ENCODE measurements at places on chromosomes 11 and 22.

DNA sequence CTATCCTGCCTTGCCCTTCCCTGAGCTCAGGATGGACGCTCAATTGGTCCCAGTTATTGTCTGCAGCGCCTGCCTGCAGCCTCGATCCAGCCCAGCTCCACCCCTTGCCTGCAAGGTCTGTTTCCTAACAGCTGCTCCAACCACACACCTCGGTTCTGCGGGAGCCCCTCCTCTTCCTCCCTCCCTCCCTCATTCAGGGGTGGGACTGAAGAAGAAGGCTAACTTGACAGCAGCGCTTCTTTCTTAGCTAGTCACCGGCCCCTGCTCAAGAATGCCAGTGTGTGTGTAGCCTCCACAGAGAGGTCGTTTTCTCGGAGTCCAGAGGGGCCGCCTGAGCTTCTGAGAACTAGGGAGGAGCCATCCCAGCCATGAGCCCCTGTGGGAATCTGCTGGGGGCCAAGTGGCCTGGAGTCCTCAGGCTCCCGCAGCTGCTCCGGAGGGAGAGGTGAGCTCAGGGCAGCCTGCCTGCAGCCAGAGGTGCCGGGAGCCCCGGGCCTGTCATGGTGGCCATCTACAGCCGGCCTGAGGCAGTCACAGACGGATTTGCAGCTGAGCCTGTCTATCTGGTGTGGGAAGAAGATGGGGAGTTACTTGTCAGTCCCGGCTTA, 36.1 kb downstream of the LIMK2 start:
- DNase-seq = peak; percentile 33

DNA sequence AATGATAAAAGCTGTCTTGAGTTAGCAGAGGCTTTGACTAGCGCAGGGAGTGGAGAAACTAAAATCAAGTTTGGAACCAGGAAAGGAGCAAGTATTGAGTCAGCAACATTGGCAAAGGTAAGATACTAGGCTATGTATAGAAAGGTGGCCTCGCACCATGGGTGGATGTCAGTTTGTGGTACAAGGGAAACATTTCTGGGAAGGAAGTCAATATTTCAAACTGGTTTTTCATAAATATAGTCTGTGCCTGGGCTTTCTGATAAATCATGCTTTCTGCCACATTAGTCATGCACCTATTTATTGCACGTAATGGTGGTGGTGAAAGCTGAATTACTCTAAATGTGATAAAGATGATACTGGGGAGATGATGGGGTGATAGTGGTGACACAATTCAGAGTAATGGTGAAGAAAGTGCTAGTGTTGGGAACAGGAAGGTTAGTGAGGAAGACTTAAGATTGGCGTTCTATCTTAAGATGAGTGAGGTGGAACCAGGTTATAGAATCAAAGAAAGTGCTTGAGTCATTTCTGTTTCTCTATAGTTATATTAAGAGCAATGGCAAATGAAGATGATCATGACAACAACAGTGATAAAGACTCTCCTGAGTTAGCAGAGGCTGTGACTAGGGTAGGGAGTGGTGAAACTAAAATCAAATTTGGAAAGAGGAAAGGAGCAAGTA, 729.0 kb downstream of the FAM181B start:
- DNase-seq = no peak

DNA sequence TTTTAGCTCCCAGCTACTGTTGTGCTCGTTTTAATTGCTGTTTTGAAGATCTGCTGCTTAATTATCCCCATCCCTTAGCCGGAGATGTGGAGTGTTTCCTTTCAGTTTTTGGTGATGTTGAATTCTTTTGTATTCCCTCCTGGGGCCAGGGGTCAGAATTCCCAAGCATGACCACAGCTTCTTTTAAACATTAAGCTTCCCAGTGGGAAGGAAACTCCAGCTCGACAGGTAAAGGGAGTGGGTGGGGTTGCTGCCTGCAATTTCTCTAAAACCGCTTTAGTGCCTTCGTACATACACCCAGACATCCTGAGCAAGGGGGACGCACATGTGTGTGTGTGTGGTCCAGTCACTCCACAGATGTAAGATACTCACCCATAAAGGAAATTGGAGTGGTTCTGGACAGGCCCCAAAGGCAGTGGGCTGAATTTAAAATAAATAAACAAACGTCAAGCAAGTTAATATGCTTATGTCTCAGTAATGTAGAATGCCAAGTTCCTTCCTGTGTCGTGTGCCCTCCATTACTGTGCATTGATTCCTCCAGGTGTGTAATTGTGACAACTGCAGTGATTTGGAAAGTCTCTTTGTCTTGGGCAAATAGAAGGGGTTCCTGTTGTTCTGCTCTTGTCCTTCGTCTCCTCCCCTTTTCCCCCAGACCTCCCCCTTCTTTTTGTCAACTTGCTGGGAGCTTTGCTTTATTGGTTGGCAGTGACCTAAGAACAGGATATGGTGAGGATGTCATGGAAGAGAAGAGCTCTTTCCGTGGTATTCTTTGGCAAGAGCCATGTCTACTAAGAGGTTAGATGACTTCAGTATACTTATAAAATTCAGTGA, 19.2 kb upstream of the ADSL start:
- peak; percentile 79 for DNase-seq

- no peak for DNase-seq
Measured at GRCh38 chr11:67463680-67464410, 5.2 kb downstream of the TMEM134 start.

DNA sequence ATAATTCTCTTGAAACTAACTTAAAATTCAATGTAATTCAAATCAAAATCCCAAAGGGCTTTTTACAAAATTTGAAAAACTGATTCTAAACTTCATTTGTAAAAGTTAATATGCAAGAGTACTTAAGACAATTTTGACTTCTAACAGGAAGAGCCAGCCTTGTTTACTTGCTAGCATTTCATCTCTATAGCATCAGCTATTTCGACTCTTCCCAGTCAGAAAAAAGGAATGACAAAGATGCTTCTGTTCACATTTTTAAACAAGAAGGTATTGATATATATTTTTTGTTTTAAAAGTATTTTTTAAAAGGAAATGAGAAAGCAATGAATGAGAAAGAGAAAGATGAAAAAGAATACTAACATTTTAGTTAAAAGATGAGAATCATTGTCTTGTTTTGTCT, 16.4 kb downstream of the SLN start:
- no peak for DNase-seq

GRCh38 chr11:16322190-16322589, 34.2 kb downstream of the SOX6 start:
- no peak for DNase-seq

DNA sequence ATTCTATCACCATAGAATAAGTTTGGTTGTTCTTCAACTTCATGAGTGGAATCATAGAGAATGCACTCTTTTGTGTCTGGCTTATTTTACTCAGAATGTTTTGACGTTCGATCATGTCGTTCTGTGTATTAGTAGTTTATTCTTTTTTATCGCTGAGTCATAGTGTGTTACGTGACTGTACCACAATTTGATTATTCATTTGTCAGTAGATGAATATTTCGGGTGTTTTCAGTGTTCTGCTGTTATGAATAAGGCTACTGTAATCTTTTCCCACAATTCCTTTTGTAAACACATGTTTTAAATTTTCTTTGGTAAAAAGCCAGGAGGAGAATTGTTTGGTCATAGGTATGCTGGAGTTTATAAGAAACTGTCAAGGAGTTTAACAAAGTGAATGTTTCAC, 279.9 kb upstream of the B3GAT1 start:
- DNase-seq = no peak

- no peak for DNase-seq
Measured at GRCh38 chr11:10599388-10600175, 31.1 kb upstream of the LYVE1 start.

DNA sequence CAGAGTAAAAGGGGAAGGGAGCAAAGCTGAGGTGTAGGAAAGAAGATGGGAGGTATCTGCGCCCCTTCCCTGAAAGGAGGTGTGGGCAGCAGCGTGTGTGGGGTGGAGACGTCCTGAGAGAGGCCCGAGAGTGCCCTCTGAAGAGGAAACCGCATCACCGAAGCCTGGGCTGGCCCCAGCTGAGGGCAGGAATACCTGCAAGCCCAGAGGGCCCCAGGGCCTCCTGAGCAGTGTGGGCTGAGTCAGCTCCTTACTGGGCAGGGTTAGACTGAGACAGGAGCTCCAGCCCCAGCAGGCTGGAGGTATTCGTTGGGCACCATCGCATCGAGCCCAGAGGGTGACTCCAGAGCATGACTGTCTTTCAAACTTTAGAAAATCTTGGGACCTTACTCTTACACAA, 534.0 kb upstream of the B3GAT1 start:
- DNase-seq = no peak
